ENCODE measurements at places on chromosomes 3 and 15.

DNA sequence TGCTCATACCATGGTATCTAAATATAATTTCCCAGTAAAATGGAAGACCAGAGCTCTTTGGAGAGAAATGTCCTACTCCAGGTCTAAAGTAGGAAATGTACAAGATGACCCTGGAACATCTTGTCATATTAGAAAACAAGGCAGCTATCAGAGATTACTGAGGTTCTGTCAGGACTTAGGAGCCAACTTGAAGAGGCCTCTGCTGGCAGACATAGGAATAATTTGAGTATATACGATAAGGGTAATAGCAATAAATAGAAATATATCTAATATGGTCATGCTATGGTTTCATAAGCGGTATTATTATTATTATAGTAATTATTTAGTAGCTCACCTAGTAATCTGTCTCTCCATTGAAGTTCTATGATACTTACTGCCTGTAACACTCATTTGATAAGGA is 224.2 kb downstream of the SOX2 start:
- no peak for DNase-seq

DNA sequence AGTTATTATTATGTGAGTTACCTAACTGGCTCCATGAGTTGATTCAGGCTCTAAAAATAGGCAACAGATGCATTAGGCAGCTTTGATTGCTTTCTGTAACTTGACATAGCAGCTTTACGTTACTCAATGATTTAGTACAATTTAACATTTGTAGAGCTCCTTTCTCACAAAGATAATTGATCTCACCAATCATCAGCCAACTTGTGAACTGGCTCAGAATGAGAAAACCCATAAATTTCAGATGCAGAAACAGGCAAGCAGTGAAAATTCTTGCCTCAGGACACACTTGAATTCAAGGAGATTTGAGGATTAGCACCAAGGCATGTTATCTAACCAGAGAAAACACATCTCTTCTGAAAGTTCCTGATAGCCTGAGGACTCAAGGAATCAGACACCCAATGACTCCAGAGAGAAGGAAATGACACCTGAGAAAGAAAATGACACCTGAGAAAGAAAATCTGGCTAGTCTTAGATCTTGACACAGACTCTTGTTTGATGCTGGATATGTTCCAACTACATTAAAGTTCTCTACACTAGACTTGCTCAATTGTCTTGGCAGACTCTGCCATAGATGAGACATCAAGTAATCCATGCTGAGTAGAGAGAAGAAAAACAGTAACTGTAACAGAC is 315.1 kb upstream of the CBLB start:
- no peak for DNase-seq

GRCh38 chr15:101808201-101808600 is 3.8 kb upstream of the OR4F15 start:
- DNase-seq = no peak

GRCh38 chr3:106719583-106719982 is 657.7 kb upstream of the CCDC54 start:
- DNase-seq = no peak

DNA sequence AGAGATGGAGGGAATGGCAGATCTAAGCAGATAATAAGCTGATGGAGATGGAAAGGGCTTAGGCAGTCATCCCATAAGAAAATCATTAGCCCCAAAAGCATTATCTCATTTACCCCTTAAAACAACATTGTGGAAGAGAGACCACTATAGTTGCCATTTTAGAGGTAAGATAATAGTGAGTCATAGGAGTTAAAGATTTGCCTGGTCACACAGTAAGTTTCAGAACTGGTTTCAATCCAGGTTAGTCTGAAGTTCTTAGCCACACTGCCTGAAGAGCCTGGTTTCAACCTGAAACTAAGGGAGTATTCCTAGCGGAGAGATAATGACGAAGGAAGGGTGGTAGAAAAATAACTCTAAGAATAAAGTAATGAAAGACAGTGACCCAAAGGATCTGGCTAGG is 13.0 kb upstream of the UBR1 start:
- DNase-seq = no peak

DNA sequence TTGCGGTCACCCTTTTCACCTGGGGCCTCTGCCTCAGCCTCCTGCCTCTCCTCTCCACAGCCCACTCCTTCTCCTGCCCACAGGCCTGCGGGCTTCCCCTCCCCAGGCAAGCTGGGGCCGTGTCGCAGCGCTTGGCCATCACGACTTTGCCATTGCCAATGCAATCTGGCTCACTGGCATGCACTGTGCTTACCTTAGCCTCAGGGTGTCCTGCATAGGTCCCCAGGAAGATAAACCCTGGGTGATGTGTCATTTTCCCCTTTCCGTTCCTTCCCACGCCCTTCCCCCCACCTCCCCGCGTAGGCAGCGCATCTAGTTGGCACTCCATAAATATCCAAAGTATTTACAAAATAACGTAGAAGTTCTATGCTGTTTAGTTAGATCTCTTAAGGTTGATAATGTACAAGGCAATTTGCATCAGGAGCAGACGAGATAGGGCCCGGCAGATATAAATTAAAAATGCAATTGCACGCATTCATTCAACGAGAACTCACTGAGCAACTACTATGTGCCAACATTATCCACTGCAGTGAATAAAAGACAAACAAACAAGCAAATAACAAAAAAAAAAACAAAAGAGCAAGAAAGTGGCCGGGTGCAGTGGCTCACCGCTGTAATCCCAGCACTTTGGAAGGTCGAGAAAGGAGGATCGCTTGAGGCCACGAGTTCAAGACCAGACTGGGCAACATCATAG is 973 bp upstream of the COPG1 start:
- DNase-seq = no peak

DNA sequence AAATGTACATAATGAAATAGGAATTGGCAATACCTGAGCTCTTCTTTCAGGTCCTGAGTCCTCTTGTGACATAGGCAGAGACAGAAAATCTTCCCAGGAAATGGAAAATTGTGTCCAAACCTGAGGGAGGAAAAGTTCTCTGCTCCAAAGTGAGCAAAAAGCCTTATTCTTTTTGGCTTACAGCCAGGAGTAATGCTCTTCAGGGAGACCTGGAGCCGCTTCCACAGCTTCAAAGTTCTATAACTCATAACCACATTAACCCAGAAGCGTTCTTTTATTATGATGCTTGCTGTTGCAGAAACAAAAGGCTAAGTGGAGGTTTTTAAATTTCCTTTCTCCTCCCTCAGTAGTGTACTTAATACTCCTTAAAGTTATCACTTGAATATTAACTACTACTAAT is 633 bp downstream of the IGSF10 start:
- DNase-seq = no peak

DNA sequence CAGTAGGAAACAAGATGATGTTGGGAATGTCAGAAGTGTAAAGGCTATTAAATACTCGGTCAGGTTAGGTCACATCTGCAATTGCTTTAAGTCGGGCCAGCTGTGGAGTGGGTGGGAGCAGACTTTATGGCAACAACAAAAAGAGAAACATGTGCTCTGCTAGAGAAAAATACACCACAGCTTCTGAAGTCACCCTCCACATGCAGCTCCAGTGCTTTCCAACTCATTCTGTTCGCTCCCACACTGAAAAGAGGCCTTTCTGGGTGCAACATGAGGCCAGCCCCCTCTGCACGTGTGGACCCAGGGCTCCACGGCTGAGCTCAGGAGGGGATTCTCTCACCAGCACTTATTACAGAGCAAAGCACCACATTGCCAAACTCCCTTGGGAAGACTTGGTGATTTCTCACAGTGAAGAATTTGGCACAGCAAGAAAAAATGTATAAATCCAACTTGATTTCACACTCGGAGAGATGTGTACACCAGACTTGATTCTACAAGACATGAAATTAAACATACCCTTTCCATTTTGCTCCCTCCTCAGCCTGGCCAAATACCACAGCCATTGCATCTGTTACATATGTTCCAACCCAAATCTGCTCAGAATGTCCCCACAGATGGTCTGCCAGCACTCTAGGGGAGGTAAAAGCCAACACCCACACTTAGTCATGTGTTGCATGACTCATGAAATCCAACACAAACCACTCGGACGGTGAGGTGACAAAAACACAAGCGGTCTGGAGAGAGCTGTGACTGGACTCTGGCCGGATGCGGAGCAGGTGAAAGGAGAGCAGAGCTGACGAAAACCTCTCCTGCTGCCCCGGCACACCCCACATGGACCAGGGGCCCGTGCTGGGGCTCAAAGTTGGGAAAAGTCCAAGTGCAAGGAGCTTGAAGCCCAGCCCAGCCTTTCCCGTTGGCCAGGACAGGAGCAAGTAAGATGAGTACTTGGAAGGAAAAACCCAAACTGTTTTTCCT is 74.6 kb downstream of the ITGB5 start:
- DNase-seq = no peak

DNA sequence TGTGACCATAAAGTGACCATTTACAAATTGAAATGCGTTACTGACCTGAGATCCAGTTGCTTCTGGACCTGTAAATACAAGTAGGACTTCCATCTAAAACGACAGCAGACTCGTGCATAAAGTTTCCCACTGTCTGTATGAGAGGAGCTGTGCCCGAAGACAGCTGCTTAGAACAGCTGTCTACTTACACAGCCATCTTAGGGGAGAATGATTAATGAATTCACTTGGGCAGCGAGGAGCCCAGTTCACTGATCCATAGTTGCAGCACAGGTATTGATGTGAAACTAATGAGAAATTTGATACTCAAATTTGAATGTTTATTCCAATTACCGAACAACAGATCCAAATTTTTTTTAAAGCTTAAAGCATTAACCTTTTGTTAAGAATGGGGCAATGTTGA is 748.1 kb downstream of the NR2F2 start:
- DNase-seq = no peak

- no peak for DNase-seq
Observed at GRCh38 chr3:191641789-191642188, 180.8 kb downstream of the PYDC2 start.

DNA sequence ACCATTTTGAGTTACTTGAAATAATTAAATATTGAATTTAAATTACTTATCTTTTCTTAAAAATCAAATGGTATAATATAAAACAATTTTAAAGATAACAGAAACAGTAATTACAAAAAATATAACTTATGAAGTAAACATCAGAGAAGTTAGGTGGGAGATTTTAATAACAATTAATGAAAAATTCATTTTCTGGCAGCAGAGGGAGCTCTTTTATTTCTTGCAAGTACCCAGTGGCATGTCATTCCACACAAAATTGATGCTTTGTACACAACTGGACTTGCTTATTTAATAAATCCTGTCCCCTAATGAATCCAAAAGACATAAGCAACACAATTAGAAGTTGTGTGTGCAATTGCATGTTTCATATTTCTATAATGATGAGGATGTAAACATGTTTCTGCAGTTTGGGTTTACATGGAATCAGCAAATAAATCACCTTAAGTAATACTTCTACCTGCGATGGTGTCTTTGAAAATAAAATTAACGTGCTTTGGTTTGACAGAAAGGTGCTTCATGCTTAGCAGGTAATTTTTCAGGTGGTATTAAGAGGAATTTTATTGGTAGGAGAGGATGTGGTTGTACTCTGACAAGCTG is 861.3 kb downstream of the ZPLD1 start:
- DNase-seq = no peak

DNA sequence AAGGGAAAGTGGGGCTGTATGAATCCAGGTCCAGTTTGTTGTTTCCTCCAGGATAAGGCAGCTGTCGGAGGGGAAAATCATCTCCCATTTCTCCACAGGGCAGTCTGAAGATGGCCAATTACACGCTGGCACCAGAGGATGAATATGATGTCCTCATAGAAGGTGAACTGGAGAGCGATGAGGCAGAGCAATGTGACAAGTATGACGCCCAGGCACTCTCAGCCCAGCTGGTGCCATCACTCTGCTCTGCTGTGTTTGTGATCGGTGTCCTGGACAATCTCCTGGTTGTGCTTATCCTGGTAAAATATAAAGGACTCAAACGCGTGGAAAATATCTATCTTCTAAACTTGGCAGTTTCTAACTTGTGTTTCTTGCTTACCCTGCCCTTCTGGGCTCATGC is 911 bp downstream of the CCRL2 start:
- DNase-seq = no peak

- DNase-seq = no peak
Observed at GRCh38 chr3:128254066-128254590, 100.8 kb downstream of the EEFSEC start.

DNA sequence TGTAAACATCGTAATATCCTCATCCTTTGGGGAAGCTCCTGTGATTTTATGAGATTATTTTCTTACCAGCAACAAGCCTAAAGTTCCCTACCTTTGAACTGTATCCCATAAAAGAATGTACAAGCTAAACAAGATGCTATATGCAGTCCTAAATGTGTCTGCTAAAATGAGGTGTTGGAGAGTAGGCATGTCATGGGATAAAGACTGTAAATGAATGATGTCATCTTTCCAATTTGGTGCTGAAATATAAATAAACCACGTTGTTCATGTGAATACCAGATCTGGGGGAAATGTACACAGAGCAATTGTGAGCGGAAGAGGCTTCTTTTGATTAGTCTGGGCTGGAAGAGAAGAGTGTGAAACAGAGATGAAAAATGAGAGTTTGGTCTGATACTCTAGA is 214.9 kb upstream of the WNT5A start:
- no peak for DNase-seq

DNA sequence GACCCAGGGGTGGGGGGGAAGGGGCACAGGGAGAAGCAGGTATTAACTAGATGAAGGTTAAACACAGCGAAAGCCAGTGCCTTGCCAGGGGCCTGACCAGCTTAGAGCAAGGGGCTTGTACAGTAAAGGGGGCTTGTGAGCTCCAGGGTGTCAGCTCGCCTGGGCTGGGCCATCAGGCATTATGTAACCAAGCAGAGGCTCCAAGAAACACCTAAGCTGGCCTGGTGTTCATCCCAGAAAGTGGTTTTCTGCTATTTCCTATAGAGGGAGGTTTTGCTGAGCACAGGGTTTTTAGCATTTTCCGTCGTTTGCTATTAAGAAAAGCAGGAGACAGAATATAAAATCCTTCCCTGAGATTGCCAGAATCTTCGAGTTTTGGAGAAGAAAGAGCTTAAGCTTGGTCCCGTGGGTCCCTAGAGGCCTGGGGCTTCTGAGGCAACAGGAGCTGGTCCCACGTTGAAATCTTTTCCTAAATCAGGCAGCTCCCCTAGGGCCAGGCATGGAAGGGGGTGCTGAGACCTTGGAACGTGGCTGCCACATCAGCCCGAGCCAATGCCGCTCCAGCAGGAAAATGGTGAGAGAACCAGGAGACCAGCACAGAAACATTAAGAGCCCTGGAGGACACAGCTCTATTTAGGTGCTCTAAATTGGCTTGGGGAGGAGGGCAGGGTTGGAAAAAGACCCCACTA is 71.4 kb downstream of the ISG20 start:
- DNase-seq = no peak

- DNase-seq = peak; percentile 23
Observed at GRCh38 chr3:71710906-71711494, 14.2 kb downstream of the EIF4E3 start.

DNA sequence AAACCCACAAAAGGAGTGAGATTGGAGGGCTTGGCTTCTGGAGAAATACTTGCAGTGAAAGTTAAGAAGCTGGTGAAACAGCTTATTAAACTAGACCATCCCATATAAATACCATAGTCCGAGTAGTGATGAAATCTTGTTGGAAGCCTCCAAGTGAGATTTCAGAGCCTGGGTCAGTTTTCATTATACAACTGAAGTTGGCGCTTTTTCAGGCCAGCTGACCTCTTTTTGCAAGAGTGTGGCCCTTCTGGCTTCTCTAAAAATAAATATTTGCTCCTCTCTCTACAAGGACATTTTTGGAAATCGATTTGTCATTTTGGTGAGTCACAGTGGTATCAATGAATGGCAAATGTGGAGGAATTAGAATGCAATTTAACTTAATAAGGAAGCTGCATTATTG is 51.2 kb upstream of the THRB start:
- DNase-seq = no peak
